ENCODE measurements at places on chromosomes 3 and 15.

GRCh38 chr15:25670025-25670554, 193.0 kb downstream of the ATP10A start:
- DNase-seq = no peak

GRCh38 chr15:44015545-44016305, 179.3 kb downstream of the FRMD5 start:
- no peak for DNase-seq

DNA sequence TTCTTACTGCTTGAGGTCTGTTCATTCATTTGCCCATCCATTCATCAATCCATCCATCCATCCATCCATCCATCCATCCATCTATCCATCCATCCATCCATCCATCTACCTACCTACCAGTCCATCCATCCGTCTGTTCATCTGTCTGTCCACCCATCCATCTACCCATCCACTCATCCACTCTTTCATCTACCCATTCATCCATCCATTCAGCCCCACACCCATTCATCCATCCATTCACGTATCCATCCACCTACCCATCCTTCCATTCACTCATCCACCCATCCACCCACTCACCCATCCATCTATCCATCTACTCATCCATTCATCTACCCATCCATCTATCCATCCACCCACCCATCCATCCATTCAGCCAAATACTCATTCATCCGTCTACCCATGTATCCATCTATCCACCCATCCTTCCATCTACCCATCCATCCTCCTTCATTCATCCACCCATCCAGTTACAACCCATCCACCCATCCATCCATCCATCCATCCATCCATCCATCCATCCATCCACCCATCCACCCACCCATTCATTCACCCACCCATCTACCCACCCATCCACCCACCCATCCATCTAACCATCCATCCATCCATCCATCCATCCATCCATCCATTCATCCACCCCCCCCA, 68.3 kb downstream of the FBLN2 start:
- no peak for DNase-seq

GRCh38 chr15:91908391-91908790, 54.9 kb downstream of the SLCO3A1 start:
- no peak for DNase-seq

DNA sequence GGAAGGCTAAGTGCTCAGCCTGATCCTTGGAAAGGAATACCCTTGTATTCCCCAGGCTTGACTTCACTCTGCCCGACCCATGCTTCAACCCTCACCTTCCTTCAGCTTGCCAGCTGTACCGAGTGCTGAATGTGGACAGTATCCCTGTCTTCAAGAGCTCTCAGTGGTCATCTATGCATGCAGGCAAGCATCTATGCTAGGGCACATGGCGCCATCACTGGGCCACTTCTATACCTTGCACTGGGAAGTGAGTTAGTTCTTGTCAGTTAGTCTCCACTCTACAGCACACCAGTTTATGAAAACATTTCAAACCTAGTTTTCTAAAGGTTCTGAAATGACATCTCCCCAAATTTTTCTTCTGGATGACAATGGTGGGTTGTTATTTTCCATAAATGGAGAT, 82.0 kb upstream of the MYRIP start:
- DNase-seq = no peak

DNA sequence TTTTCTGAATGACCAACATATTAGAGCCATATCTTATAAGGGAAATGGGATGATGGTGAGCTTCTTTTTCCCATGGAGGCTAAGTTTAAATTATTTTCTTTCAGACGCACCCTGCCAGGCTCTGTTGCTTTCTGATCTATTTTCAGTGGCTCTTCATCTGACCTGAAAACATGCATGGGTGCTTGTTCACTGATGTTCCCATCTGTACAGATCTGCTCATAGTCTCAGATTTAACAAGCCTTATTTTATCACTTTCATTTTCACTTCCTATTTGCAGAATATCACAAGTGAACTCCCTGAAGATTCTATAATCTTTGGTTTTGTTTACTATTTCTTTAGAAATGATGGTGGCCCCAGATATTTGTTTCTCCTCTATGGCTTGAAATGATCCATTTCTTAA, 31.1 kb upstream of the SUCLG2 start:
- no peak for DNase-seq

GRCh38 chr15:84033793-84034553, 201.6 kb upstream of the GOLGA6L4 start:
- no peak for DNase-seq

DNA sequence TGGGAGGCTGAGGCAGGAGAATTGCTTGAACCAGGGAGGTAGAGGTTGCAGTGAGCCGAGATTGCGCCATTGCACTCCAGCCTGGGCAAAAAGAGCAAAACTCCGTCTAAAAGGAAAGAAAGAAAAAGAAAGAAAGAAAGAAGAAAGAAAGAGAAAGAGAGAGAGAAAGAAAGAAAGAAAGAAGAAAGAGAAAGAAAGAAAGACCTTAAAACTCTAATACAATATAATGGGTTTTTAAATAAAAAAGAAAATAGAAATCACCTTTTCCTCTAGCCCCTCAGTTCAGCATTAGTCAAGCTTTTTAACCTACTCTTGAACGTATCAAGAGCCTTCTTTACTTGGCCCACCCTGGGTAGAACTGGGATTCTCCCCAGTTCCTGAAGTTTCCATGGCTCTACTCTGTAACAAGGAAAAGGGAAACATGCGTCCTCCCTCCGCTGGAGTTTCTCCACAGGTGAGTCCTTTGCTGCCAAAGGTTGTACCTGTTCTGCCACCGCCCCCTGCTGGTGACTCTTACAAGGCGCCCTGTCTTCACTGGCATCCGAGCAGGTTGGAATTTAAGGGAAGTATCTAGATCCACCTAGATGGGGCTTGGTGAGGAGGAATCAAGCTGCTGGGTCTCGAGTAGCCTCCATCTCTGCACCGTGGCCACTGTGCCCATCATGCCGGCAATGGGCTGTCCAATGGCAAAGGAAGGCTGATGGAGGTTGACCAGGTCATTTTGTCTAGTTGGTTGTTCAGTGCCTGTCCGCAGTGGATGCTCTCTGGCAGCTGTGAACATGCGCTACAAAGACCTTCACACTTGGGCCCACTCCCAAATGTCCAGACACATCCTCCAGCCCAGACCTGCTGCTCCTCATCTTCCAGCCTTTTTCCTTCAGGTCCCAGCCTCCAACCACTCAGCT, 20.6 kb upstream of the EPHB3 start:
- DNase-seq = no peak

- no peak for DNase-seq
Measured at GRCh38 chr3:56976651-56977560, 83.6 kb upstream of the SPATA12 start.

GRCh38 chr3:144341471-144341870, 369.8 kb downstream of the DIPK2A start:
- DNase-seq = no peak

DNA sequence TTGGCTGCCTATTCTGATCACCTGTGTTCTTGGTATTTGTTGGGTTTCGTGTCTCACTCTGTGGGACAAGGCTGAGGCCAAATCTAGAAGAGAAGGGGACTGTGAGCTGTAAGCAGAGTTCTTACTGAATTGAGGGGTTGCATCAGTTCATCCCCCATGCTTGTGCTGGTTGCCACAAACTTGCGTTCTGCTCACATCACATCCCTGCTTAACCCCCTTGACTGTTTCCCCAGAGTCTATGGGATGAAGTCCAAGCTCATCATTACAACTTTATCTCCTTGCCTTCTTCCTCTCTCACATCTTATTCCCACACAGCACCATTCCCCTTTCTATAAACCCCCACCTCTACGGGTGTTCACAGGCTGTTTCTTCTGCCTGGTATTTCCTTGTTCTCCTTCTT, 143.8 kb upstream of the ABHD17C start:
- no peak for DNase-seq

DNA sequence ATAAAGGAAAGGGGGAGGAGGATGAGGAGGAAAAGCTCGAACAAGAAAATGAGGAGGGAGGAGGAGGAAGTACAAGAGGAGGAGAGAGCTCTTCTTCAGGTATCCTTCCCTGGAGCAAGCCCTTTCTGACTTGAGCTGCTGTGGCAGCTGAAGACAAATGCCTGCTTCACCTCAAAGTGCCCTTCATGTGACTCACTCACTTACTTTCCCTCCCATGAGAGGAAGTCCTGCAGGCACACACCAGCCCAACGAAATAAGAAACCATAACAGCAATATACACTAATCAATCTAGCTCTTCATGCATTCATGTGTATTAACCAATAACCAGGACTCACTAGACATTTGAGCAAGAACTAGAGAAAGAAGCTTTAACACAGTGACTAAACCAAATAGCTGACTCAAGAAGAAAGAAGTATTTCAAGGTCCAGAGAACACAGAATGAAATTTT, 251.9 kb downstream of the IGSF11 start:
- no peak for DNase-seq

- no peak for DNase-seq
Measured at GRCh38 chr3:127206154-127206553, 13.2 kb downstream of the PRR23E start.

DNA sequence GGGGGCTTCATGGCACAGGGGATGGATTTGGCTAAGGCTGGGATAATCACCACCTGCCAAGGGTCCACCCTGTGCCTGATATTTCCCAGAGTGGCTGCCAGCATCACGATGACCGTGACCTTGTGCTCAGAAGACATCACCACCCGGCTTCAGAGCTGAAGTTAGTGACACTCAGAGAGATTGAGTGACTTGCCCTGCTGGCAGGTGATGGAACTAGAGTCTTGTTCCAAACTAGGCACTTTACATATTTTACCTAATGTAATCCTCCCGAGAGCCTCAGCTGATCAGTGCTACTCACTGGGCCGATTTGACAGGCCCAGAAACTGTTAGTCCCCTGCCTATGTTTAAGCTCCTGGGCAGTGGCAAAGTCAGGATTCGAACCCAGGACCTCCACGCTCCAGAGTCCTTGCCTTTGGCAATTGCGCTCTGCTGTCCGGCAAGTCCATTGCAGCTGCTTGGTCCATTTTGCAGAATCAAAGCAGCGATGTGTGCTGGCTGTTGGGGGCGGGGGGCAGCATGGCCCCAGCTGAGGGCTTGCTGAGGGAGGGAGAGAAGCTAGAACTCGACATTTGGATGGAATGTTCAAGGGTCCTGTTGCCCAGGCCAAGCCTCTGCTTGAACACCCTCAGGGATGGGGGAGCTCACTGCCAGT, 74.8 kb upstream of the GATA2 start:
- DNase-seq = no peak

DNA sequence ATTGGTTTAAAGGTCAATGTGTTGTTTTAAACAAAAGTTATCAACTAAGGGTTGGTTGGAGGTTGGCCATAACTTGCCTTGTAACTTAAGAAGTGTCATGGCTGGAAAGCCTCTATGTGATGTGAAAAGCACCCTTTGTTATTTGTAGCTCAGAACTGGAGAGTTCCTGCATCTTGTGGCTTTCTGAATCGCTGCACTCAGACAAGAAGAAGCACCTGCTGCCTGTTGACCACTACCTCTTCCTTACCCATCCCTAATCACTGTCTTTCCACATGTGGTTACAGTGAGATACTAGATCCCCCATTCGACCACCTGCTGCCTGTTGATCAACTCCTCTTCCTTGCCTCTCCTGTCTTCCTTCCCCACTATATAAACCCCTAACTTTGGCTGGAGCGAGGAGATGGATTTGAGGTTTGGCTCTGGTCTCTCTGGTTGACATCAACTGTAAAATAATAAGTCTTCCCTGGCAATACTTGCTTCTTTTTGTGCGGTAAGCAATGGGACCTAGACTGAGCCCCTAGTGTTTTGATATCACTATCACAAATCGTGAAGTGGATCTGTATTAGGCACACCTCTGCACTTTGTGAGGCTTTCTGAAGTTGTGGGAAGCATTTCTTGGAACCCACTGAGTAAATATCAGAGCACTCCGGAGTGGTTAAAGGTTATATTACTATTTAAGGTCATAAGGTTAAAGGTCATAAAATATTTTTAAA, 13.8 kb downstream of the RPL39L start:
- no peak for DNase-seq

DNA sequence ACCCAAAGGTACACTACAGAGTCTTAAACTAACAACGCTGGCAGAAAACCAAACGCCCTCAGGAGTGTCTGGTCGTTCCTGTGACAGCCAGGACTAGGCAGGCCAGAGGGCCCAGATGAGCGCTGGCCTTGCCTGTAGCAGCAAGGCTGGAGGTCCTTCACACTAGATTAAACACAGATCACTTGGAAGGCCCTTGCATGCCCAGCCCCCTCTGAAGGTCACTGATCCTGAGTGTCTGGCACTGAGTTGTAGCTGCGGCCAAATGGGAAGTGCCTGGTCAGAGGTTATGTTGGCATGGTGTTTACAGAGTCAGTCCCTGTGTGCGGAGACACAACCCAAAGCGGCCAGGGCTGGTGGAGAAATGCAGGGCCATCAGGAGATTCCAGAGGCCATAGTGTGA, 58.9 kb downstream of the ZNF621 start:
- DNase-seq = no peak

GRCh38 chr3:183434992-183435391, 6.6 kb upstream of the MCF2L2 start:
- DNase-seq = no peak

DNA sequence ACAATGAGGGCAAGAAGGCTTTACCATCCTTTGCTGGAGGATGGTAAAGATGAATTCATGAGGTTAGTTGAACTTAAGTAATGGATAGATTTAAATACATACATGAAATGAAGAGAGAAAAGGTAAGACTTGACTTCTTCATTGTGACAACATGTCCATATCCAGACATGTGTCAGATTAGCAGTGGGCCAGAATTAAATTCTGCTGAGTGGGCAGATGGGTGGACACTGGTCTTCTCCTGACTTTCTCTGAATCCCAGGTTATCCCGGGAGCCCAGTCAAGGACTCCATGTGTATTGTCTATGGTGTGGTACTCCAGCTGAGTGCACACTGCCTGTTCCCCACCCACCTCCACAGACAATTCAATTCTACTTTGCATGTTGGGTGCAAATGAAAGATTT, 603.1 kb downstream of the NLGN1 start:
- DNase-seq = no peak
